Germinal center (tissue), 1 donor: ENCODE measurements at places on chromosomes 3 and 15.

- DNase-seq = no peak
These were observed 54.9 kb upstream of the CCR2 start for GRCh38 chr3:46298871-46299607.

- no peak for DNase-seq
These were observed 48.8 kb upstream of the TMCO5A start for GRCh38 chr15:37885651-37886050.

GRCh38 chr15:86164232-86164898, 84.7 kb downstream of the AGBL1 start:
- no peak for DNase-seq

GRCh38 chr15:29826908-29827820, 4.9 kb upstream of the TJP1 start:
- no peak for DNase-seq

GRCh38 chr15:69035205-69035917, 20.9 kb downstream of the NOX5 start:
- no peak for DNase-seq

GRCh38 chr15:25670025-25670554, 193.0 kb downstream of the ATP10A start:
- DNase-seq = no peak

DNA sequence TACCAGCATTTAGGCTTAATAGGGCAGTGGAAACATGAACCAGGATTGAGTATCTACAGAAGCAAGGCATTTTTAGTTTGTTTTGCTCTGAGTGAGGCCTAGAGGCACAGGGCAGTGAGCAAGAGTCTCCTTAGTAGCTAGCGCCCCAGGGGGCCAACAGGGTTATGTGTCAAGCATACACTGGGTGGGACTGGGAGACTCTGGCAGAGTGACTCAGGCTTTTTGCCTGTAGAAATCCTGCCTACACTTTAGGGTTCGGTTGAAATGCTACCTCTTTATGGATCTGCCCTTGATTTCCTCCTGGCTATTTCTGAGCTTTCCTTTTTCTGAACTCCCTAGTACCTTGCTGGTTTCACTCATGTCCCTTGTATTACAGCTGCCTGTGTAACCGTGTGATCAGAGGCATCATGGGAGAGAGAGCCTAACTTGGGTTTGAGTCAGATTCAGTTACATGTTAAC, 72.2 kb downstream of the TOP2B start:
- no peak for DNase-seq

DNA sequence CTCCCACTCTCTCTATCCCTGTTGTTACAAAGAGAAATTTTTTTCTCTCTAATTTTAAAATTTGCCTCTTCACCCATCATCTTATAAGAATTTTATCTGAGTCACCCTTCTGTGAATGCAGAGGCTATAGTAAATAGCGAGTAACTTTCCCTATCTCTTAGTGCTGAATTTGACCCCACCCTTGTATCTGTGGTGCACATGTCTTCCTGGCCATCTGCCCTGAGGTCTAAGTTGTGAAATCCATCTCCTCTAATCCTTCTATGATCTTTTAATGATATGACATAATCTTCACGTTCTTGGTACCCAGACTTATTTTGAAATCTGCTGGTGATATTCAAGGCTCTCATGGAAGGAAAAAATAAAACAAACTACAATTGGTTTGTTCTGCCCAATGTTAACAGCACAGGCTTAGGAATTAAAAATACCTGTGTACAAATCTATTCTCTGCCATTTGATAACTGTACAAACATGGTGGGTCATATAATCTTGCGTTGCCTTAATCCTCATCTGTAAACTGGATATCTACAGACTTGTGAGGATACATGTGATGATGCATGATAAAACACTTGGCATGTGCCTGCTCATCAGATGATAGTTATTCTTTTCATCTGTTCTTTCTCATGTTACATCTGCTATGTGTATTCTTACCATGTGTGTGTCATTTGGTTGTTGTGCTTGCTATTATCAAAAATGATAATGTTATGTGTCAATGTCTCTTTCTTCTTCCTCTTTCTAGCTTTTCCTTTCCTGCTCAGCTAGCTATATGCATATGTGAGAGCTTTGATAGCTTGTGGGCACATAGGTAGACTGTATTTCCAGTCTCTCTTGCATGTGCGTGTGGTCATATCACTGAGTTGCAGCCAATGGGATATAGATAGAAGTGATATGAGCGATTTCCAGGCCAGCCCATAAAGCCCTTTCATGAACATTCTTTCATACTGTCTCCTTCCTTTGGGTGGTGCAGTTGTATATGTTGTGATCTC, 13.7 kb upstream of the CCR3 start:
- DNase-seq = no peak

GRCh38 chr3:185335799-185336198, 27.1 kb upstream of the MAP3K13 start:
- no peak for DNase-seq

- no peak for DNase-seq
These were observed 23.4 kb downstream of the HACD3 start for GRCh38 chr15:65553691-65554090.

GRCh38 chr15:66899555-66900350, 165.6 kb upstream of the SMAD3 start:
- no peak for DNase-seq

GRCh38 chr3:26630669-26631389, 8.3 kb downstream of the LRRC3B start:
- DNase-seq = no peak

DNA sequence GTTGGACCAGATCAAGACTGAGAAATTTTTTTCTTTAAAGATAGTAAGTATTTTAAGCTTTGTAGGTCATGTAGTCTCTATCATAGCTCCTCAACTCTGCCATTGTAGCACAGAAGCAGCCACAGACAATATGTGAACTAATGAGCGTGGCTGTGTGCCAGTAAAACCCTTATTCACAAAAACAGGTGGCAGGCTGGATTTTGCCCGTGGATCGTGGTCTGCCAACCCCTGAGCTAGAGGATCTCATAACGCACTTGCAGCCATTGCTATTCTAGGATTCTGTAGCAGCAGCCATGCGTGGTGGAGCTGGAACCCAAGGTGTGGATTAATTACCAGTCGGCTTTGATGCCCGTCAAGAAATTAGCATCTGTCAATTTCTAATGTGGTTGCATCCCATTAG, 68.7 kb upstream of the PLXNA1 start:
- DNase-seq = no peak

DNA sequence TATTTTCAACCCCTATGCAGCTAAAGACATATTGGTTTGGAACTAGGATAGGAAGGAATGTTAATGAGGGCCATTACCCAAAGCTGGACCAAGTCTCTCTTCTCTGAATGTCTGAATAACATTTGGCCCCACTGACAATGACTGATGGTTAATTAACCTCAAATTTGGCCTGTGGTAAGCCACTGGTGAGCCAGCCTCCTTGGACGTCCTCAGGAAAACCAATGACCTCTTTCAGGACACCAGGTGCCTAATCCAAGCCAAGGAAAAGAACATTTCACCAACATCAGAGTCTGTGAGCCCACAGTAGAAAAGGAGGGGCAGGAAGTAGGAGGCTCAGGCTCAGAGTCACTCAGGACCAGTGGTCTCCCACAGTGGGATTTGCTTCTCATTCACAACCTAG, 56.4 kb upstream of the ETV5 start:
- DNase-seq = no peak

DNA sequence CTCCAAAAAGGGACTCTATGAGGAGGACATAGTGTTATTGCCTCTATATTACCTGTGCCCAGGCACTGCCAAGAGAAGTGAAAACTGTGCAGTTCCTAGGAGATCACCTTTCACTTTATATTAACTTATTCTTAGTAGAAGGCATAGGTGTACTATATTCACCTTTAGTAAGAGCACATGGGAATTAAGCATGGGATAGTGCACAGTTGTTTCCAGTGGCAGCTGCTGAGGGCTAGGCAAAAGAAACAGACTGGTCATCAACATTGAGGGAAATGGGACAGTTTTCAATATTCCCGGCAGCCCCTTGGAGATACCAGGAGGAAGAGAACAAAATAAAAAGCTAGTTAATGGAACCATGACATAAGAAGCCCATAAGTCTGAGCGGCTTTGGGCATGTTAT, 100.9 kb downstream of the PLCL2 start:
- DNase-seq = no peak

- DNase-seq = no peak
These were observed 7.7 kb upstream of the AMOTL2 start for GRCh38 chr3:134381831-134382442.

- DNase-seq = no peak
These were observed 39.8 kb upstream of the GMNC start for GRCh38 chr3:190902292-190902691.

DNA sequence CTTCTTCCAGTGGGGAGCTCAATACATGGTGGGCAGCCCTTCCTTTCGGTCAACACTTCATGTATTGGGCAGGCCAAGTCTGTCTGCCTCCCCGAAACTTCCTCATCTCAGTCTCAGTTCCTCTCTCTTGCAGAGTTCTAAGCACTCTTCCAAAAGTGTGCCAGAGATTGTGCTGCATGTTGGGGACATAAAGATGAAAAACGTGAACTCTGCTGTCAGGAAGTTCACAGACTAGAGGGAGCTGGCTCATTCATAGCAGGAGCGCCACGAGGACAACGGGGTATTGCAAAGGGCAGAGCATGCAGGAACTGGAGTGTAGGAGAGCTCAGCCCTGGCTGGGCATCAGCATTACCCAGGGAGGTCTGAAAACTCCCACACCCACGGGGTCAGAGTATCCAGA, 15.3 kb upstream of the EPHB3 start:
- DNase-seq = no peak

DNA sequence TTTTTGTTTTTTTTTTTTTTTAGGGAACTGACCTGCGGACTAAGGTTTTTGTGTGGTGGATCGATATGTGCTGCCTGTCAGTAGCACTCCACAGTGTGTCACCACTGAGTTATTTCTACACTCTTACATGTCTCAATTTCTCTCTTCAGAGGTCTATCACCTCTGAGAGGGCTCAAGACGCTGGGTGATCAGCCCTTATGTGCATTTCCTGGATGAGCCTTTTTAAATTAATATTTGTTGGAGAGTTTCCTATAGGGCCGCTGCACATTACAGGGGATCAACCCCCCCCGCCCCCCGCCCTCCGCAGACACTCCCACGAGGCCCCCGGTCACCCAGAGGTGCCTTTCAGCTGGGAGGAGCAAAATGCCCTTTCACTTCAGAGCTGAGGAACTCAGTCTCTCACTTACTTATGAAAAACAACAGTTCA, 34.5 kb upstream of the AP4E1 start:
- DNase-seq = no peak

DNA sequence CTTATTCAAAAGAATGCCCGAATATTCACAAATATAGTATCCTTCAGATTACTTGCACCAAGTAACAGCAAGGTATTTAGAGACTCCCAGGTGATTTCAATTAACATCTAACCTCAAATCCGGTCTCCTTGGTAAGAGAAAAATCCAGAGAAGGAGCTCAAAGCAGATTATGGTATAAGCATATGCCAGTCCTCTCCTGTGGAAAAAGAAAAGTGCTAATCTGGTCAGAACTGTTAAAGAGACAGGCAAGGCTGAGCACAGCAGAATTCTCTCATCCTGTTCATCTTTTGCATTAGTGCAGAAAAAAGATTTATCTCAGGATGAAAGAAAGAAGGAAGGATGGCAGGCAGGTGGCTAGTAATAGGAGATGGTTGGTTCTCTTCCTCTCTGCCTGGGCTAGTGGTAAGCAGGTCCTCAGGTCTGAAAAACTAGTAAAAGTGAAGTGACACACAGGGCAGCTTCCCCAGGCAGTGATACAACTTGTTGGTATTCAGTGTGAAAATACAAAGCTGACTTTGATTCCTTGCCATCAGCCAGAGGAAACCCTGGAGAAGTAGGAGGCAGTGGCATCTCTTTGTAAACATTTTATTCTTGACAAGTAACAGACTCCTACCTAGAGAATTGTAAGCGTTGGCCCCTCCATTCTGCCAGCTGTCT, 14.2 kb downstream of the ATXN7 start:
- no peak for DNase-seq

DNA sequence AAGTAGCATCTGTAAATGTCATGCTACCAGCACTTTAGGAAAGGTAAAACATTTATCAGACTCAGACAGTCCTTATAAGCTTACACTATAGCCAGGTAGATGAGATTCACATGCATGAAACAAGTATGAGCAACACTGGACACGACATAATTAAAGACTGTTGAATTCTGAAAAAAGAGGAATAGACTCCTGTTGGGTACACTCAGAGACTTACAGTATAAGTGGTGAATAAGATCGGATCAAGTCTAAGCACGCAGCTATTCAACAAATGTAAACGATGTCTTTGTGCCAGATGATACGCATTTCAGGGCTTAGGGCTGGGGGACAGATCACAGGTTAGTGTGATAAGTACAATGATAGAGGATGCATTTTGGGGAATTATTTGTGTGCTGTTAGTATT, 43.2 kb upstream of the SPPL2A start:
- DNase-seq = no peak

DNA sequence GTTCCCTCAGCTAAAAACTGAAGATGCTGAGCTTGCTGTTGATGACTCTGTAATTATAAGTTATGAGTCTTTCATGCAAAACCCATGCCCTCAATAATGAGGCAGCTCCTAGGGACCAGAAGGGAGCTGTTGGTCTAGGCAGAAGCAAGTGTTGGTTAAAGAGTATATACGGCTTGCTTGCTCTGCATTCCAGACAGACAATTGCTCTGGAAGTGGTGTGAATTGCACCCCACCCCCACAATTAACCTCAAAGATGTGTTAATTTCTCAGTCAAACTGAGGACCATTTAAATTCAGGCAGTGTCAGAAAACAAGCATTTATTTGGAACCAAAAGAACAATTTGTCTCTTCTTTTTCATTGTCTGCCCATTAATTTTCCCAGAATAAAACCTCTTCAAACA, 163.5 kb upstream of the EOMES start:
- DNase-seq = no peak

GRCh38 chr3:73687106-73688004, 62.6 kb upstream of the PDZRN3 start:
- no peak for DNase-seq
